D341Med (cell line): ENCODE measurements at places on chromosomes 2 and 18.

- no peak for DNase-seq
These were observed 25.0 kb upstream of the SLC14A2 start for GRCh38 chr18:45590036-45590886.

GRCh38 chr18:32553640-32554365 is 83.1 kb upstream of the GAREM1 start:
- DNase-seq = no peak

GRCh38 chr2:152525277-152525838 is 190.4 kb downstream of the FMNL2 start:
- DNase-seq = no peak

GRCh38 chr18:44885507-44885906 is 204.8 kb downstream of the SETBP1 start:
- no peak for DNase-seq

- DNase-seq = peak; percentile 58
These were observed 47.2 kb upstream of the ZNG1B start for GRCh38 chr2:113390124-113390849.

DNA sequence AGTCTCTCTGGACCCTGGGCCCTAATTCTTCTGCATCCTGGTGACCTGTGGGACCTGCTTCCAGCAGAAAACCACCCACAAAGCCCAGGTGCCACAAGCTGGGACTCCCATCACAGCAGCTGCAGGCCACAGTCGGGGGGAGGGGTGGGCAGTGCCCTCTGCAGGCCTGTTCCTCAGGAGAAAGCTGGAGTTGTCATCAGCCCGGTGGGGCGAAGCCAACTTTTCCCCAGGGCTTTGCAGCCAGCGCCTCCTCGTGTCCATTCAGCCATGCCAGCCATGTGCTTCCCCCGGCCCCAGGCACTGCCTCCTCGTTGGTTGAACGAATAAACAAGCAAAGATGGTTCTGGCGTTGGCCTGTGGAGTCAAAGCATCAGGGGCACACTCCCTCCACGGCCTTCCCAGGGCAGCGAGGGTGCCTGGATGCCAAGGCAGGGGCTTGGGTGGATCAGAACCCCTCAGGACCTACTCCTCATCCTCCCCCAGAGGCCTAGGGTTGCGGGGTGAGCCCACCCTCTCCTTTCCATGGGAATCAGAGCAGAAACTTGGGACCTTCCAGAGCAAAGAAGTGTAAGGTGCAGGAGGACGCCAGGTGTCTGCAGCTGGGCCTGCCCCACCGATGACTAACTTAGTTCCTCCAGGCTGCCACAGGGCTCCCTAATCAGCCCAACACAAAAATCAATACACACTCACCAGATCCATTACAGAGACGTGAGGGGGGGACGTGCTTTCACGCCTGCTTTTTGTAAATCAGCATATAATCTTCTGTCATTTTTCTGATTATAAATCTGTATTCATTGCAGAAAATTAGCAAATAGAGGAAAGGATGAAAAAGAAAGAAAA is 75.7 kb upstream of the RAB6C start:
- DNase-seq = no peak

- DNase-seq = no peak
These were observed 369.3 kb upstream of the RND3 start for GRCh38 chr2:150856596-150857281.

DNA sequence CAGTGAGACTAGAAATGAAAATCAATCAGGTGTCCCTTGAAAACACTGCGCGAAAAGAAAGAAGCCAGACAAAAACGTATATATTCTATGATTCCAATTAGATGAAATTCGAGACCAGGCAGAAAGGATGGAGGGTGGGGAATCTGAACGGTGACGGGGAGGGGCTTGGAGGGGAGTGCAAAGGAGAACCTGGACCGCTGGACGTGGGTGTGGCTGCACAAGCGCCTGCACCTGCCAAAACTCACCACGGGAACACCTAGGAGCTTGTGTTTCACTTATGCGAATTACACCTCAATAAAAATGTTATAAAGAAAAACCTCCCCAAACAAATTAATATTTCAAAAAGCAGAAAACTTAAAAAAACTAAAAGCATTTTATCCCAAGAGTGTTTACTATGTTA is 21.9 kb downstream of the THAP4 start:
- no peak for DNase-seq

DNA sequence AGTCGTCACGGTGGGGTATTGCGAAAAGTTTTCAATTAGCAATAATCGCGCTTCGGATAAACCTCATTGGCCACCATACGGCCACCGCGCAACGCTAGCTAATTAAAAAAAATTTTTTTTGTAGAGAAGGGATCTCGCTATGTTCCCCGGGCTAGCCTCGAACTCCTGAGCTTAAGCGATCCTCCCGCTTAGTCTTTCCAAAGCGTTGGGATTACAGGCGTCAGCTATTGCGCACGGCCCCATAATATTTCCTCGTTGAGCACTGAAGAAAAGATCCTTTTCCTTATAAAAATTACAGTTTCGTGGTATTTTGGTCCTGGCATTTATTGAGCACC is 759 bp upstream of the ACTR1B start:
- no peak for DNase-seq

DNA sequence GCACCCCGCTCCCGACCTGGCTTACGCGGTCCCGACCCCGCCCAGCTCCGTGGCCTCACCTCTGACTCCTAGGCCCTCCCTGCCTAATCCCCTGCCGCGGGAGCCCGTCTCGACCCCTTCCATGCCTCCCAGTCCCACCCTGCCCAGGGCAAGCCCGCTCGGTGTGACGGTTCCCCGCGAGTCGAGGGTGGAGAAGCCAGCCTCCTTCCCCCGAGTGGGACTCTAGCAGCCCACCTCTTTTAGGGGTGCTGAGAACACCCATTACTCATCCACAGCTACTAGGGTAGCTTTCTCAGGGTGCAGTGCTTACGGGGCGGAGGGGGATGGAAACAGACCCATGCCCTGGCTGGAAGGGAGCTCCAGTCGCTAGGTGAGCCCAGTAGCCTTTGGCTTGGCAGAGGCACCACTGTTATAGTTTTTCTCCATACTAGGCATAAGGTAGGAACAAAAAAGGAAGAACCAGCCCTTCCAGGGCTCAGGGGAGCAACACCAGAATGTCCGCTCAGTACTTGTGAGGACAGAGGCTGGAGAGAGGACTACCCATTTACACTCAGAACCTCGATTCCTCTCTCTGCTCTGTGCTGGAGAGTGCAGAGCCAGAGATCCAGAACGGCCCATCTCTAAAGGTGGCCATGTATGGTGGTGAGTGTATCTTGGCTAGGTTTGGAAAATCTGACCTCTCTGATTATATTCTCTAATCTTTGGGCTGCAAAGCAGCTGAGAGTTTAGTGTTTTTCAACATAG is 606 bp downstream of the AGBL5 start:
- no peak for DNase-seq

- DNase-seq = no peak
These were observed 106.9 kb upstream of the ACVR1C start for GRCh38 chr2:157735532-157735931.

GRCh38 chr18:44651478-44651877 is 29.2 kb upstream of the SETBP1 start:
- DNase-seq = no peak

GRCh38 chr2:110748489-110748867 is 16.1 kb downstream of the ACOXL start:
- DNase-seq = no peak

- no peak for DNase-seq
These were observed 1.2 kb upstream of the UGT1A7 start for GRCh38 chr2:233680361-233681045.

- DNase-seq = no peak
These were observed 29.1 kb downstream of the ID2 start for GRCh38 chr2:8710951-8711350.

DNA sequence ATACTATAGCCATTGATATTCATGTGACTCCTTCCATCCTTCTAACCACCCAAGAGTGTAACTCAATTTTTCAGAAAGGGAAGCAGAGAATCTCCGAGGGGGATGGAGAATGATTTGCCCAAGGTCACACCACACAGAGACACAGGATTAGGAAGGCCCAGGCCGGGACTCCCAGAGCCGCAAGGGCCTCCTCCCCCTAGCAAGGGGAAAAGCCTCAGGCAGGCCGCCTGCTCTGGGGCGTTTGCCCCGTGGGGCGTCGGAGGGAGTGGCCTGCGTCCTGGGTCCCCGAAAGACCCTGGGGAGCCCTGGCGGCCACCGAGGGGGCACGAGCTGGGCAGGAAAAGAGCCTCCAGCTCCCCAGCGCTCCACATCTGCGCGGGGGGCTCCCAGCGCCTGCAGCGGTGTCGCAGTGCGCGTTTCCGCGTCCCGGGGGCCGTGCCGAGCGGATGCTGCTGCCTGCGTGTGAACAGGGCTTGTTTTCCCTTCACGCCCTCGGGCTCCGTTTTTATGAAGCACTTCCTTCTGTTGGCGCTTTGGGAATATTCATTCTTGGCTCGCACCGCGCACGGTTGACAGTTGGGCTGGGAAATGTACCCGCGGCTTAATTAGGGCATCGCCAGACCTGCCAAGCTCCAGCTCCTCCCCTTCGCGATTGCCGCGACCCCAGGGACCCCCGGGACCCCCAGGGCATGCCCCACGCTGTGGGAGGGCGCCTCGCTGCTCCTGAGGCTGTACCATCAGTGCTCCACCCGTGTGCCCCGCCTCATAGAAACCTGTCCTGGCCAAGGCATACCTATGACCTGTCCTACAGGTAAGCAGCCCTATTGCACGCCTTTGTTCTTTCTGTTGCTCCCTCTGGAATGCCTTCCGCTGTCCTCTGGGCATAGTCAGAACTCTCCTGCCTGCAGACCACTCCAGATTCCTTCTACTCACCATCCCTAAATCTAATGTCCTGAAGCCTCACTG is 158.9 kb upstream of the GLI2 start:
- DNase-seq = no peak
